ENCODE measurements at places on chromosomes 12 and 14. TPM values are rescaled to one million over a fixed set of nuclear protein-coding genes. Genes with fewer than 3 reads are reported as not detected.

GRCh38 chr14:102540315-102541028, 30.9 kb upstream of the ANKRD9 start:
- H3K27ac ChIP-seq, result no peak overlapping the region
- H3K36me3 ChIP-seq, result no peaks in the 10 kb centered on the region
- H3K27me3 ChIP-seq, result peaks cover 7% of the 10 kb centered on the region
- H3K4me3 ChIP-seq, result no peak overlapping the region
- H3K4me1 ChIP-seq, result no peaks in the 10 kb centered on the region

- no peaks in the 10 kb centered on the region for H3K4me1 ChIP-seq
- no peak overlapping the region for H3K4me3 ChIP-seq
- H3K27ac ChIP-seq, result no peak overlapping the region
- DNase-seq, result no peak
- H3K27me3 ChIP-seq, result no peaks in the 10 kb centered on the region
These were observed 57.0 kb upstream of the FOXN3 start for GRCh38 chr14:89473989-89474388.

DNA sequence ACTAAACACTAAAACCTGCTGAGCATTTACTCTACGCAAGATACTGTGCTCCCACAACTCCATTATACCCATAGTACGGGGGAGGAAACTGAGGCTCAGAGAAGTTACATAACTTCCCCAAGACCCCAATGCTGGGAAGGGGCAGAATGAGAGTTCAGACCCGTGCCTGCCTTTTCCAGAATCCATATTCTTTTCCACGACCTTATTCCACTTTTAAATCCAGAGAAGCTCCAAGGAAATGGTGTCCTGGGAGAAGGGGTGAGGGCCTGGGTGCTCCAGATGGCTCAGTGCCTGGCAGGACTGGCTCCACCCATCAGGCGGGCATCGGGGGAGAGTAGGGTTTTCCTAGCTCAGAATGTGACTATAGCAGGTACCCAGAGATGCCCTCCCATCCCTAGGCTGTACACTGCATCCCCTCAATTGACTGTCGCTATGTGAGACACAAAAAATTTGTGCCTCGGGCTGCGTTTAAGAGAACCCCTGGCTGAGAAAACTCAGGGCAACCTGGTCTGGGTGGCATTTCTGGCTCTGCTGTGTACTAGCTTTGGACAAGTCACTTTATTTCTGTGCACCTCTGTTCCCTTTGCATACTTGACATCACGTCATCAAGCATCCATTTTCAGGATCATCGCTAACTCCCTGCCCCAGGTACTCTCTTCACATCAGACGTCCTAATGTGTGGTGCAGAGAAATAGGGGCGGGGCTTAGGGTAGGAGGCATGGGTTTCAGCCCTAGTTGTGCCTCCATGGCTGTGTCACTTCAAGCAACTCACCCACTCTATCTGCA, 11.6 kb upstream of the IQSEC3 start:
- H3K27ac ChIP-seq, result no peak overlapping the region
- no peak overlapping the region for H3K4me3 ChIP-seq
- peaks cover 10% of the 10 kb centered on the region for H3K27me3 ChIP-seq
- no peak for DNase-seq
- peaks cover 2% of the 10 kb centered on the region for H3K4me1 ChIP-seq

- no peak for DNase-seq
- H3K27me3 ChIP-seq, result no peaks in the 10 kb centered on the region
- H3K4me3 ChIP-seq, result no peak overlapping the region
- no peak overlapping the region for H3K27ac ChIP-seq
- H3K4me1 ChIP-seq, result no peaks in the 10 kb centered on the region
These were observed 15.7 kb downstream of the FAR2 start for GRCh38 chr12:29164477-29165393.

- DNase-seq, result no peak
- H3K4me3 ChIP-seq, result no peak overlapping the region
- H3K27me3 ChIP-seq, result no peaks in the 10 kb centered on the region
- H3K4me1 ChIP-seq, result no peaks in the 10 kb centered on the region
- no peak overlapping the region for H3K27ac ChIP-seq
These were observed 78.2 kb upstream of the BCL2L14 start for GRCh38 chr12:11992515-11992914.

GRCh38 chr12:124577374-124577773, 10.0 kb upstream of the NCOR2 start:
- peaks cover 15% of the 10 kb centered on the region for H3K36me3 ChIP-seq
- H3K4me3 ChIP-seq, result no peak overlapping the region
- H3K27me3 ChIP-seq, result peaks cover 10% of the 10 kb centered on the region
- H3K4me1 ChIP-seq, result peaks cover 8% of the 10 kb centered on the region
- H3K27ac ChIP-seq, result no peak overlapping the region

DNA sequence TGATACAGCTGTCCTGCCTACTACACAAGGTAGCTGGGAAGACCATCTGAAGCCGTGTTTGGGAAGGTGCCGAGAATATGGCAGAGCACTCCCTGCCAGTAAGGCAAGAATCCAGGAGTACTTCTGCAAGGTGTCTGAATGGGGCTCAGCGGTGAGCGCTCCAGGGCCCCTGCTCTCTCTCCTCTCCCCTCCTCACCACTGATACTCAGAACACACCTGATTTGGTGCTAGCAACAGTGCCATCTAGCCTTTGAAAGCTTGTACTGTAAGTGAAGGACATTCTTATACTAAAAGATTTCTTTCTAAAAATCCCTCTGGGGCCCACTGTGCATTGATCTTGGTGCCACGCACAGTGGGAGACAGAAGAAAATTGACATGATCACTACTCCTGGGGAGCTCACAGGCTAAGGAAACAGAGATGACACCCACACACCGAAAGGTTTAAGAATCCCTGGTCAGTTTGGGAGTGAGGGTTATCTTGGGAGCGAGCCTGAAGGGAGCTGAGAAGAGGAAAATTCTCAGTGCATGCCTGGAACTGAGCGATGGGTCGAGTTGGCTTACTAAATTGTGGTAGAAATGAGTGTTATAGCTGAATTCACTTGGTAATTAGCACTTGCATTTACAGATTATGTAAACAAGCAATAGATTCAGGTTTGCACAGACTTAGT, 216.9 kb downstream of the NTF3 start:
- H3K36me3 ChIP-seq, result no peaks in the 10 kb centered on the region
- H3K27ac ChIP-seq, result no peak overlapping the region
- H3K4me1 ChIP-seq, result peaks cover 4% of the 10 kb centered on the region
- H3K27me3 ChIP-seq, result no peaks in the 10 kb centered on the region
- no peak overlapping the region for H3K4me3 ChIP-seq

DNA sequence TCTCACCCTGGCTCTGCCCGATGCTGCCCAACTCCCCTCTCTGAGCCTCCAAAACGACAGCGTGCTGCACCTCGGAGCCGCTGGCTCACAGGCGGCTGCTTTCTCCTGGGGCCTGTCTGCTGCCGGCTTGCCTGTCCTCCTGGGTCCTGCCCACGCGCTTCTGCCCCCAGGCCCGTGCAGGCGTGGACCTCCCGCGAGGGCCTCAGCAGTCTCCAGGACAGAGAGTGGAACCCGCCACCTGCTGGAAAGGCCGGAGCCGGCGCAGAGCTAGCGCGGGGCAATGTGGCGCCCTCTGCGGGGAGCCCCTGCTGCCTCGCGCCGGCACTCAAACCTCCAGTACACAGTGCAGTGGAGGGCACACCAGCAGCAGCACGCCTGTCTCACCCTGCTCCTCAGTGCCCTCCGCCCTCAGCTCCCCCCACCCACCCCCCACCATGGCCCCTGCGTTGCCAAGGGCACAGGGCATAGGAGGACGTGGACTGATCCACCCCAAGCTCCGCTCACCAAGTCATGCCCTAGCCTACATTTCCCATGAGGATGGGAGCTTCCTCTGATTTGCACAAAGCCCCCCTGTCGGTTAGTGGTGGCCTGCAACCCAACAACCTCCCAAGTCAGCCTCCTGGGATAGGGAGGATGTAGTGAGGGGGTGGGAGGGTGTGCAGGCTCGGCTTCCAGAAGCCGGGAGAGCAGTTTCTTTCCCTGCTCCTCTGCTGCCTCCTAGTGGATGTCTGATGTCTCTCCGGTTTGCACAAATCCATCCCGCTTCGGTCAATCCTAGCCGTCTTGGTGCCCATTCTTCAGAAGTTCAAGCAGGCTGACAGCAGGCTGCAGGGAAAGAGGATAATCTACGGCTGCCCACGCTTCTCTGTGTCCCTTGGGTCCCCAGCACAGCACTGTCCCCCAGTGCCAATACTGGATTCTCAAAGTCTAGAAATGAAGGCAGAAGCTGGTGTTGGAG, 25.2 kb downstream of the KRT8 start:
- H3K4me1 ChIP-seq, result peaks cover 5% of the 10 kb centered on the region
- no peak overlapping the region for H3K4me3 ChIP-seq
- peak; percentile 85 for DNase-seq
- peaks cover 9% of the 10 kb centered on the region for H3K27me3 ChIP-seq
- no peaks in the 10 kb centered on the region for H3K36me3 ChIP-seq
- no peak overlapping the region for H3K27ac ChIP-seq

DNA sequence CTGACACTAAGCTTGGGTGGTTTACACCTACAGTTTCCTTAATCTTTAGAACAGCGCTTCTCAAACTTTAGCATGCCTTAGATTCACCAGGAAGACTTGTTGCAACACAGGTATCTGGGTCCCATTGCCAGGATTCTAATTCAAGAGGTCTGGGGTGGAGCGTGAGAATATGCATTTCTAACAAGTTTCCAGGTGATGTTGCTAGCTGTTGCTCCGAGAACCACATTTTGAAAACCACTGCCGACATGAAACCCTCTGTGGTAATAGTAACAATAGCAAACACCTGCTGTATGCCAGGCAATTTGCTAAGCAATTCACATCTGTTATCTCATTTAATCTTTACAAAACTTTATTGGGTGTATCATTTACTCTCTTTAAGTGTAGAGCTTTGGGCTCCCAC, 58.6 kb downstream of the TRHDE start:
- no peaks in the 10 kb centered on the region for H3K36me3 ChIP-seq
- no peak for DNase-seq
- no peak overlapping the region for H3K27ac ChIP-seq
- H3K4me3 ChIP-seq, result no peak overlapping the region
- H3K4me1 ChIP-seq, result peaks cover 6% of the 10 kb centered on the region
- H3K27me3 ChIP-seq, result peaks cover 4% of the 10 kb centered on the region

DNA sequence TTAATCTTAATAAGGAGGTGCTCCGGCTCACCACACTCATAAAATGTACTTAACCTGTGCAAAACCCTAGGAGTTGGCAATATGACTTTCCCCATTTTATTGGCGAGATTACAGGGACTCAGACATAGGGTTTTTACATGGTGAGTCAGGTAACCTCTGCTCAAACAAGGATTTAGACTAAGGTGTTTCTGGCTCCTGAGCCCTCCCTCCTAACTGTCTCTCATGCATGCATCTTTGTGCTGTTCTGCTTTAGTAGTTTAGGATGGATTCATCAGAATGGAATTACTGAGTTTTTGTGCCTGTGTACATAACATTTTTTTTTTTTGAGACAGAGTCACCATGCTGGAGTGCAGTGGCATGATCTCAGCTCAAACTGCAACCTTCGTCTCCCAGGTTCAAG, 993.3 kb upstream of the TMEM132C start:
- peaks cover 1% of the 10 kb centered on the region for H3K27me3 ChIP-seq
- peaks cover 1% of the 10 kb centered on the region for H3K4me1 ChIP-seq
- H3K36me3 ChIP-seq, result peaks cover 5% of the 10 kb centered on the region
- H3K27ac ChIP-seq, result no peak overlapping the region
- no peak overlapping the region for H3K4me3 ChIP-seq

DNA sequence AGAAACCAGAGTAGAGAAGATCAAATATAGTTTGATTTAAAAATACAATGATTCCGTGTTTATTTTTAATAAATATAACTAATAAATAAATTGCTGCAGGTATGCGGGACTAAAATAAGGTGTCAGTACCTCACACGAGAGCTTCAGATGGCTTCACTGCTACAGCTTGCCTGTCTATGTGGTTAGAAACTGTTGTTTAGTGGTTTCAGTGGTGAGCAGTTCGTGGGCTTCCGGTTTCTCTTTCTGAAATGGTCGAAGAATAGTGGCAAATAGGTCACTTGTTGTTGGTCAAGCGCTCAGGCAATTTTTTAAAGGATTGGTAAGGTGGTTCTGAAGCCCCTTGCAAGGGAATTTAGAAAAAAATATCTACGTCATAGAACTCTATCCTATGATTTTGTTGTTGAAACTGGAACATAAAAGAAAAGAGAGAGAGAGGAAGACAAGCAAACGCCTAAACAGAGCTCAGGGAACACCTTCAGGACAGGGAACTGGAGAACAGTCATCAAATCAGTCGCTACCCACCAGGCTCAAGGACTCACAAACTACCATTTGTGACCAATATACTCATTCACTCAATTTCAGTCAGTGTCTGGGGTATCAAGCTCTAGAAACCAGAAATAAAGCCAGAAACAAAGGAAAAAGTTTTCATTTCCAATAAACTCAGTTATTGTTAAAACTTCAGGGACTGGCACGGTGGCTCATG, 31.3 kb downstream of the GABARAPL1 start:
- no peak overlapping the region for H3K27ac ChIP-seq
- no peaks in the 10 kb centered on the region for H3K4me1 ChIP-seq
- H3K36me3 ChIP-seq, result no peaks in the 10 kb centered on the region
- no peak overlapping the region for H3K4me3 ChIP-seq

DNA sequence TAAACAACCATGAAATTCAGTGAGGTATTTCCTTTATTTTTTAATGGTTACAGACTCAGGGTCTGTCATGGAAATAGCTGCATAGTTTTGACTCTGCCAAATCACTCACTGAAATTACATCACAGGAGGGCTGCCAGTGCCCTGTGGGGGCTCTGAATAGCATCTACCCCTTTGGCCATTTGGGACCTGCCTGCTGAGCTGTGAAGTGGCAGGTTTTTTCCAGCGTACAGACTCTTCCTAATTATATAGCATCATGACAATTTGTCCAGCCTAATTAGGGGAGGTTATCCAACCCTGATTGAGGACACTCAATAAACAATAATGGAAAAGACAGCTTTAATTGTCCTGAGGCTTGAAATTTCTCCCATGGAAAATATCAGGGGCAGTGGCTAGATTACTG, 1.8 kb upstream of the COCH start:
- H3K27ac ChIP-seq, result no peak overlapping the region
- peaks cover 17% of the 10 kb centered on the region for H3K4me1 ChIP-seq
- H3K4me3 ChIP-seq, result no peak overlapping the region

DNA sequence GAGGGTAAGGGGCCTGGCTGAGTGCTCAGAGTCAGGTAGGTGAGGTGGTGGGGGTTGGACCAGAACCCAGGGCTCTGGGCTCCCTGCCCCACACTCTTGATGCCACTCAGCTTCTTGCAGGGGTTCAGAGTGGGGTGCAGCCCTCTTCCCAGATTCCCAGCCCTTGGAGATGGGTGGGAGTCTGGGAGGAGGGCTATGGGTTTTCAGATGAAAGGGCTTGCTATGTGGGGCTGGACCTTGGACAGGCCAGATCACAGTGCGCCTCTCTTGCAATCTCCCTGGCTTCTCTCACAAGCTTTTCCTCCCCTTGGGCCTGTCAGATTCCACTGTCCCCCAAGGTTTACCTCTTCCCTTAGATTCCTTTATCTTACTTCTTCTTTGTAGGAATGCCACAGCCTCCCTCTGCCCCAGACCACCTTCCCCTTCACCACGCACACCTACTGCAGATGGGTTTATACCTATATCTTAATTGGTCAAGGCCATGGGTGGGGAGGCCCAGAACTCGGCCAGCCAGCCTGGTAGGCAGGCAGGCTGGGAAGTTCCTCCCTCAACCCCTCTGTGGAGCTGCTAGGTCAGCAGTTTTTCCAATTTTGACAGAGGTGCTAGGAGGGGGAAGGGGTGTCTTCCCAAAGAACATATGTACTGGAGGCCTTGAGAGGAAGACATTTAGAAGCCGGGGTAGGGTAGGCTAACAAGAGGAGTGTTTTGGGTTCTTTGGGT, 1.4 kb downstream of the NYNRIN start:
- H3K27ac ChIP-seq, result peak overlapping the region; percentile 83
- DNase-seq, result no peak
- H3K4me1 ChIP-seq, result peaks cover 39% of the 10 kb centered on the region
- peaks cover 4% of the 10 kb centered on the region for H3K27me3 ChIP-seq

- H3K4me1 ChIP-seq, result peaks cover 4% of the 10 kb centered on the region
- H3K36me3 ChIP-seq, result no peaks in the 10 kb centered on the region
- no peak overlapping the region for H3K4me3 ChIP-seq
- H3K27me3 ChIP-seq, result peaks cover 3% of the 10 kb centered on the region
- DNase-seq, result no peak
These were observed 225.5 kb downstream of the EPS8 start for GRCh38 chr12:15563663-15564062.

ERP27 gene
- not detected for total RNA-seq

CLEC14A gene
- total RNA-seq, result 0.96 TPM

NOVA1 gene
- total RNA-seq, result 119 TPM
